PC-9 (cell line): ENCODE measurements at places on chromosomes 3 and 15. TPM values are rescaled to one million over a fixed set of nuclear protein-coding genes. Genes with fewer than 3 reads are reported as not detected.

Gene EXD1
- 0.70 TPM in 1 of 2 replicates, not detected in the other for total RNA-seq

Gene WDR93
- total RNA-seq, result 1.1 and 1.8 TPM in 2 replicates

Gene TLR9
- total RNA-seq, result 0.30 and 0.44 TPM in 2 replicates

Gene MDFIC2
- total RNA-seq, result not detected in 2 replicates

Gene DNAH1
- 5.9 and 6.6 TPM in 2 replicates for total RNA-seq

Gene RETNLB
- total RNA-seq, result not detected in 2 replicates

Gene CACNA2D2
- not detected in 2 replicates for total RNA-seq

Gene TGM5
- total RNA-seq, result 0.39 and 1.7 TPM in 2 replicates

Gene CIB2
- 5.6 and 5.8 TPM in 2 replicates for total RNA-seq

Gene NANOGP8
- not detected in 2 replicates for total RNA-seq

Gene SLC6A1
- total RNA-seq, result not detected in 2 replicates

Gene FES
- total RNA-seq, result 2.1 and 3.8 TPM in 2 replicates

Gene OTOL1
- total RNA-seq, result not detected in 2 replicates

Gene PRR20G
- total RNA-seq, result not detected in 2 replicates

Gene CCR8
- total RNA-seq, result not detected in 2 replicates

Gene PARP9
- 15.0 and 21.1 TPM in 2 replicates for total RNA-seq

Gene COL6A5
- total RNA-seq, result not detected in 2 replicates

Gene P2RY12
- not detected in 2 replicates for total RNA-seq

Gene HCLS1
- total RNA-seq, result 2.2 and 2.6 TPM in 2 replicates

Gene FETUB
- total RNA-seq, result not detected in 2 replicates

Gene NIPA2
- total RNA-seq, result 48.4 and 65.6 TPM in 2 replicates

Gene PIERCE2
- total RNA-seq, result 1.2 and 2.1 TPM in 2 replicates

Gene FANCD2OS
- total RNA-seq, result not detected in 2 replicates

Gene PLA2G4E
- total RNA-seq, result not detected in 2 replicates

Gene SLC27A2
- total RNA-seq, result 5.8 and 7.5 TPM in 2 replicates

Gene CYP19A1
- 0.94 TPM in 1 of 2 replicates, not detected in the other for total RNA-seq

Gene ITGA11
- total RNA-seq, result 0.18 and 0.70 TPM in 2 replicates

Gene PFKFB4
- 11.7 and 13.3 TPM in 2 replicates for total RNA-seq

Gene STT3B
- 110 and 155 TPM in 2 replicates for total RNA-seq

Gene TMC3
- not detected in 2 replicates for total RNA-seq

Gene LRRC15
- 0.08 TPM in 1 of 2 replicates, not detected in the other for total RNA-seq

Gene GNAT1
- total RNA-seq, result 0.48 TPM in 1 of 2 replicates, not detected in the other

Gene SPESP1
- total RNA-seq, result not detected in 2 replicates

Gene CCDC39
- total RNA-seq, result 0.26 TPM in 1 of 2 replicates, not detected in the other

Gene MAP1A
- total RNA-seq, result 1.5 and 2.1 TPM in 2 replicates

Gene ZNF660
- total RNA-seq, result 1.0 and 1.2 TPM in 2 replicates

Gene LYZL4
- total RNA-seq, result not detected in 2 replicates

Gene GP5
- total RNA-seq, result not detected in 2 replicates

Gene BCL2A1
- total RNA-seq, result not detected in 2 replicates

Gene ATP8B4
- total RNA-seq, result 0.20 and 0.60 TPM in 2 replicates

Gene SHC4
- total RNA-seq, result 0.18 and 0.44 TPM in 2 replicates

Gene GOLGA6L4
- total RNA-seq, result 1.8 and 2.3 TPM in 2 replicates

Gene CRTAP
- 121 and 134 TPM in 2 replicates for total RNA-seq

Gene CLSTN2
- total RNA-seq, result not detected in 2 replicates
